ENCODE measurements at places on chromosomes 1 and 21. TPM values are rescaled to one million over a fixed set of nuclear protein-coding genes. Genes with fewer than 3 reads are reported as not detected.

- H3K36me3 ChIP-seq: no peaks in the 10 kb centered on the region
- H3K27me3 ChIP-seq: peaks cover 15% of the 10 kb centered on the region
- DNase-seq: no peak
Measured at GRCh38 chr1:2009101-2010053, 5.8 kb upstream of the CFAP74 start.

DNA sequence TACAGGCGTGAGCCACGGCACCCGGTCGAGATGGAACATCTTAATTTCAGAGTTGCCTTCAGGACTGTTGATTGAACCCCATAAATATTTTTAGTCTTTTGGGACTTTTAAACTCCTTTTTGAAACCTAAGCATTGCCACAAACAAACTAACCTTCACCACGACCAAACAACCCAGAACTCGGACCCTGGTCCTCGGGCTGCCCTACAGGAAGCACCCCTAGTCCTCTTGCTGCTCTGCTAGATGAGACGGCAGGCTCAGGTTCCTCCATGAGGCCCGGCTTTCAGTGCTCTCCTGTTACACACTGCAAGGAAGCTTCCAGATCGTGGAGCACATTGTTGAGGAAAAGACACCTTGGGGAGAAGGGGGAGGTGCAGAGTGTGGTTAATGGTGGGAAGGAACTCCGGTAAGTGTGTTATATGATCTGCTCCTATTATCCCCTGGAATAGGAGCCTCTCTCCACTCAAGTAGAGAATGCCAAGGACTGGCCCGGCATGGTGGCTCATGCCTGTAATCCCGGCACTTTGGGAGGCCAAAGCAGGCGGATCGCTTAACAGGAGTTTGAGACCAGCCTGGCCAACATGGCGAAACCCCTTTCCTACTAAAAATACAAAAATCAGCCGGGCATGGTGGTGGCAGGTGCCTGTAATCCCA is 5.7 kb downstream of the EPHX1 start:
- H3K27ac ChIP-seq: no peak overlapping the region
- H3K27me3 ChIP-seq: no peaks in the 10 kb centered on the region
- H3K36me3 ChIP-seq: no peaks in the 10 kb centered on the region

- H3K4me3 ChIP-seq: no peak overlapping the region
- no peak for DNase-seq
- H3K27ac ChIP-seq: no peak overlapping the region
- H3K27me3 ChIP-seq: peaks cover 7% of the 10 kb centered on the region
- no peaks in the 10 kb centered on the region for H3K4me1 ChIP-seq
Measured at GRCh38 chr1:221045842-221046831, 166.9 kb downstream of the HLX start.

- peak; percentile 30 for DNase-seq
- H3K36me3 ChIP-seq: peaks cover 6% of the 10 kb centered on the region
- H3K27ac ChIP-seq: peak overlapping the region; percentile 1
- peaks cover 9% of the 10 kb centered on the region for H3K27me3 ChIP-seq
Measured at GRCh38 chr1:1065265-1065939, 8.7 kb downstream of the RNF223 start.

- peaks cover 69% of the 10 kb centered on the region for H3K36me3 ChIP-seq
- peak overlapping the region; percentile 87 for H3K4me3 ChIP-seq
- peak overlapping the region; percentile 99 for H3K27ac ChIP-seq
- H3K4me1 ChIP-seq: peaks cover 37% of the 10 kb centered on the region
- DNase-seq: peak; percentile 73
Measured at GRCh38 chr1:37478451-37478881, 4.1 kb downstream of the ZC3H12A start.

GRCh38 chr1:113552244-113552643 is 161.9 kb downstream of the MAGI3 start:
- no peak overlapping the region for H3K27ac ChIP-seq
- peaks cover 20% of the 10 kb centered on the region for H3K36me3 ChIP-seq
- no peaks in the 10 kb centered on the region for H3K4me1 ChIP-seq
- no peak for DNase-seq
- no peak overlapping the region for H3K4me3 ChIP-seq

DNA sequence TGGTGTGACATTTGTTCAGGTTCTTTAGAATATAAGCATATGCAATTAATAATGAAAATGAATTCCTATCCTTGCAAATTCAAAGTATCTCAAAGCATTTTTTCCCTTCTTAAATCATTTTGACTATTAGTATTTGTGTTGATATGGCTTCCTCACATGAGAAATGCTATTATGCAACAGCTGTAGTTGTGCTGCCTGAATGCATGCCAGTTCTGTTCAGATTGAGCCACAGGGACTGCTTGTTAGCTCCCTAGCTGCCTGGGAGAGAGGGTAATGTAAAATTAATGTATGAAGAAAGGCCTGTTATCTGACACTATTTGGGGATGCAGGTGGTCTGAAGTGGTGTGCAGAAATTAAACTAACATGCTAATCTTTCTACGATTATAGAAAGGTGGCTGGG is 45.5 kb downstream of the CACHD1 start:
- no peak overlapping the region for H3K4me3 ChIP-seq
- H3K27me3 ChIP-seq: no peaks in the 10 kb centered on the region
- no peak overlapping the region for H3K27ac ChIP-seq
- no peak for DNase-seq

DNA sequence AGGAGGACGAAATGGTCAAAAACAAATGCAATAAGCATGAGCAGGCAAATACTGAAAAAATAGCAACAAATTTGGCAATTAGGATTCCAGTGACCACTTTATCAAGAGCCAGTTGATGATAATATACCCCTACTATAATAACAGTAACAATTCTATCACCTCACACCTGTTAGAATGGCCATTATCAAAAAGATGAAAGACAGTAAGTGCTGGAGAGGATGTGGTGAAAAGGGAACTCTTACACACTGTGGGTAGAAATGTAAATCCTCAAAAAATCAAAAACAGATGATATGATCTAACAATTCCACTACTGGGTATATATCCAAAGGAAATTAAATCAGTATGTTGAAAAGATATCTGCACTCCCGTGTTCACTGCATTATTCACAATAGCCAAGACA is 114.3 kb upstream of the GFI1 start:
- H3K4me3 ChIP-seq: no peak overlapping the region
- H3K36me3 ChIP-seq: no peaks in the 10 kb centered on the region
- no peak for DNase-seq
- H3K27ac ChIP-seq: no peak overlapping the region

DNA sequence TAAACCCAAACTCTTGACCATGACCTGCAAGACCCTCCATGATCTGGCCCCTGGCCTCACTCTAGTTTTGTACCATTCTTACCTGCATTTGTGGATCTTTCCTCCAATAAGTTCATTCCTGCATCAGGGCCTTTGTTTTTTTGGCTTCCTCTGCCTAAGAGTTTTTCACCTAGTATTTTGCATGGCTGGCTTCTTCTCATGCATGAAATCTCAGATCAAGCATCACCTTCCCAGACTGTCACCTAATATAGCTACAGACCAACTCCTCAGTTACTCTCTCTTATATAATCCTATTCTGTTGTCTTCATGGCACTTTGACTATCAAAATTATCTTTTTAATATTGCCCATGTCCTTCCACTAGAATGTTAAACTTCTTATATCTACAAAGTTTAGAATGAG is 54.2 kb downstream of the BTBD8 start:
- no peak overlapping the region for H3K4me3 ChIP-seq
- no peaks in the 10 kb centered on the region for H3K4me1 ChIP-seq
- no peaks in the 10 kb centered on the region for H3K27me3 ChIP-seq
- peaks cover 2% of the 10 kb centered on the region for H3K36me3 ChIP-seq
- no peak overlapping the region for H3K27ac ChIP-seq
- DNase-seq: no peak

DNA sequence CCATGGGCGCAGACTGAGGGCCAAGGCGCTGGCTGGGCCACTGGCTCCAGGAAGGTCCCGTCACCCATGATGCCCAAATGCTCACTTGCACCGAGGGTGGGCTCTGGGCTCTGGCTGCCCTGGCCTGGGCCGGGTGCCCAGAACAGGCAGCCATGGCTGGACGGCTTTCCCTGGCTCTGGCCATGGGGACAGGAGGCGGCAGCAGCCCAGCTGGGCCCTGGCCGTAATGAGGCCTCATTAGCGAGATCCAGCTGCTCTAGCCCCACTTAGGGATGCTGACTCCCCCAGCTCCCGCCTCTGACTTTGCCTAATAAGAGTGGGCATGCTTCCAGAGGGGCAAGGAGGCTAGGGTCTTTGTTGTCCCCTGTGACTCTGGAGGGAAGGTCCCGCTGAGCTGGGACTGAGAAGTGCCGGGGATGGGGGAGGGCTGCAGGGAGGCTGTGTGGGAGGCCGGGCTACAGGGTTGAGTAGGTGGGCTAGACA is 11.8 kb downstream of the SLC6A9 start:
- H3K4me1 ChIP-seq: peaks cover under 1% of the 10 kb centered on the region
- no peak for DNase-seq
- peaks cover 19% of the 10 kb centered on the region for H3K36me3 ChIP-seq
- no peak overlapping the region for H3K27ac ChIP-seq
- H3K27me3 ChIP-seq: no peaks in the 10 kb centered on the region

- peaks cover 3% of the 10 kb centered on the region for H3K4me1 ChIP-seq
- H3K27me3 ChIP-seq: no peaks in the 10 kb centered on the region
- DNase-seq: no peak
- H3K27ac ChIP-seq: no peak overlapping the region
Measured at GRCh38 chr1:66623812-66624211, 89.9 kb downstream of the SGIP1 start.

GRCh38 chr1:78004719-78005447 is at the start of gene DNAJB4:
TSS of gene DNAJB4 (plus strand) at chr1:78004939. CDS start at chr1:78005111, 172 bp downstream.
- H3K27ac ChIP-seq: peak within 1 kb of the TSS; percentile 100
- H3K36me3 ChIP-seq: peaks cover 4% of the 10 kb centered on the region
- peaks cover 39% of the 10 kb centered on the region for H3K4me1 ChIP-seq
- peak; percentile 82 for DNase-seq
- H3K27me3 ChIP-seq: peaks cover 3% of the 10 kb centered on the region
- H3K4me3 ChIP-seq: peak within 1 kb of the TSS; percentile 88

DNA sequence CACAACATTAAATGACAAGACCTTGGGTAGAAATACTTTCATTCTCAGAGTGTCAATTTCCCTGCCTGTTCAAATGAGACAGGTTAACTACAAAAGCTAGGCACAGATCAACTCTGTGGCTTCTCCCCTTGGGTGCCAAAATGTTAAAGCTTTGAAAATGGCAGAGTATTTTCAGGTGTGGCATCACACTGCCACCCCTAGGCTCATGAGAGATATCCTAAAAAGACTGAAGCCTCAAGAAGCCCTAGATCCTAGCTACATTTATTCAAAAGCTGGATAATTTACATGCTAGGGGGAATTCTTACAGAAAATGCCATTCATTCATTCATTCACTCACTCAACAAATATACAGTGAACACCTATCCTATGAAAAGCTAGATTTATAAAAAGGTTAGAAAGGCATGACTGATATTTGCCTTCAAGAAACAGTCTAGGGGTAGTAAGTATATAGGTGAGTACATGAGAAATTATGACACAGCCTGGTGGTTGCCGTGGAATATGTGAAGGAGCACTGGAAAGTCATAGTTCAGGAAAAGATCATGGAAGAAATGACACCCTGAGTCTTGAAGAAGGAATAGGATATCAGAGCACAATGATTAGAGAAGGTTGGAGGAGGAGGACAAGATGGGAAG is 15.9 kb upstream of the RAB4A start:
- peak; percentile 54 for DNase-seq
- H3K4me3 ChIP-seq: no peak overlapping the region
- peaks cover 57% of the 10 kb centered on the region for H3K4me1 ChIP-seq
- no peaks in the 10 kb centered on the region for H3K36me3 ChIP-seq
- peak overlapping the region; percentile 34 for H3K27ac ChIP-seq

DNA sequence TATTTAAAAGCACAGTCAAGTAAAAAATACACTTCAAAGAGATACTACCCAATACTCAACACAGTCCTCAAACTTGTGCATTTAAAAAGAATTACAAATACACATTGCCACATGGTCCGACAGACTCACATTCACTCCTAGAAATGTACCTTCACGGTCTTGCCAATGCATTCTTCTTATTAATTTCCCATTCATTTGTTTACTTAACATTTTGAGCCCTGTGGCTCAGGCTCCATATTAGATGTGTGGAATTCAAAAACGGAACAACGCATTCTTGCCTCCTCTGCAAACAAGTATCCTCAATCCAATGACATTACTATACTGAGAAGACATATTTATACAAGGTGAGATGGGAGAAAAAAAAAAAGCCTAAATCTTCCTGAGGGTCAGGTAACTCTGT is 2.5 kb upstream of the DUSP23 start:
- no peak overlapping the region for H3K4me3 ChIP-seq
- peaks cover 7% of the 10 kb centered on the region for H3K4me1 ChIP-seq
- H3K27me3 ChIP-seq: no peaks in the 10 kb centered on the region
- no peak overlapping the region for H3K27ac ChIP-seq

GRCh38 chr1:53132176-53132575 is 10.3 kb downstream of the SLC1A7 start:
- H3K36me3 ChIP-seq: no peaks in the 10 kb centered on the region
- H3K27ac ChIP-seq: no peak overlapping the region
- no peaks in the 10 kb centered on the region for H3K4me1 ChIP-seq
- H3K4me3 ChIP-seq: no peak overlapping the region
- H3K27me3 ChIP-seq: no peaks in the 10 kb centered on the region

GRCh38 chr1:224377676-224378006 is 21.0 kb downstream of the CNIH4 start:
- H3K4me3 ChIP-seq: no peak overlapping the region
- DNase-seq: peak; percentile 66
- peaks cover 91% of the 10 kb centered on the region for H3K4me1 ChIP-seq

DNA sequence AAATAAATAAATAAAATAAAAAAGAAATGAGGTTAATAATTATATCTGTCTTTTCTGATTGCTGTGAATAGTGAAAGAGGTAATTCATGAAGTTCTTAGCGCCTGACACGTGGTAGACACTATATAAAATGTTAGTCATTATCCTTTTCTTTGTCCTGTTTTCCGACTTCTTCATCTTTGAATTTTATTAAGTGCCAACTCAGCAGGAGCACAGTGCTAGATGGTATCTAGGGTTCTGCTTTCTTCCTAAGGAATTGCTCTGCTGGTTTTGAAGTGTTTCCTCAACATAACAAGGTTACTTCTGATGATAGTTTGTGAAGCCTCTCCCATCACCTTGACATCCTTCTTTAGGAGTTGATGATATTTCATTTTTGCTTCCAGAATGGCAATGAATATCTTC is 227.0 kb downstream of the DNM3 start:
- H3K27ac ChIP-seq: no peak overlapping the region
- no peaks in the 10 kb centered on the region for H3K36me3 ChIP-seq
- H3K4me1 ChIP-seq: no peaks in the 10 kb centered on the region
- no peak for DNase-seq
- no peak overlapping the region for H3K4me3 ChIP-seq

The CNIH3 gene
- total RNA-seq: 2.5 TPM

The KLF17 gene
- total RNA-seq: not detected

The RGS16 gene
- 35.3 TPM for total RNA-seq

The RHEX gene
- not detected for total RNA-seq

The YOD1 gene
- total RNA-seq: 8.8 TPM

The DNAH14 gene
- total RNA-seq: 0.89 TPM

The KCNT2 gene
- total RNA-seq: not detected
